Muscle of leg (tissue), 16 donors: ENCODE measurements at places on chromosomes 3 and 15.

DNA sequence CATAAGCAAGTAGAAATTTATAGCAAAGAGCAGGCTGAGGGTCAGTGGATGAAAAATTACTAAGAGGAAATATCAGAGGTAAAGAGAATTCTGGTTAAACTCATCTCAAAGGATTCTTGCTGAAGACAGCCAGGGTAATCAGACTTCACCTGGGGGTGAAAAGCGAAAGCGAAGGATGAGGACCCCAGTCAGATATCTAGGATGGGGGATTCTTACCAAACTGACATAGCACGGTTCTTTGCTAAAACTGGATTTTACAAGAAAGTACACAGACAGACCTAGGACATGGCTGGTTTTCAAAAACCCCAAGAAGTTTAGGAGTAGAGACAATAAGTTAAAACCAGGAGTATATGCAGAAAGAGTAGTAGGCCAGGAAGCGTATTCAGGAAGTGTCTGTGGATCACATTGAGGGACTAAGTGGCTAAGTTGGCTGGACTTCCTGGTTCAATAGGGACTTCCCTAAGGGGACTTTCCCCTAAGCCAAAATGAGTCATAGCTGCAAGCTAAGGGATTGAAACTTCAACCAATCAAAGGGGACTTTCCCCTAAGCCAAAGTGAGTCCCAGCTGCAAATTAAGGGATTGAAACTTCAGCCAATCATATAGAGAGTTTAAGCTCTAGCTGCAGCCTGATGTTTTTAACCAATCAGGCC, 2.4 kb upstream of the CFAP91 start:
- DNase-seq = peak; percentile 49

DNA sequence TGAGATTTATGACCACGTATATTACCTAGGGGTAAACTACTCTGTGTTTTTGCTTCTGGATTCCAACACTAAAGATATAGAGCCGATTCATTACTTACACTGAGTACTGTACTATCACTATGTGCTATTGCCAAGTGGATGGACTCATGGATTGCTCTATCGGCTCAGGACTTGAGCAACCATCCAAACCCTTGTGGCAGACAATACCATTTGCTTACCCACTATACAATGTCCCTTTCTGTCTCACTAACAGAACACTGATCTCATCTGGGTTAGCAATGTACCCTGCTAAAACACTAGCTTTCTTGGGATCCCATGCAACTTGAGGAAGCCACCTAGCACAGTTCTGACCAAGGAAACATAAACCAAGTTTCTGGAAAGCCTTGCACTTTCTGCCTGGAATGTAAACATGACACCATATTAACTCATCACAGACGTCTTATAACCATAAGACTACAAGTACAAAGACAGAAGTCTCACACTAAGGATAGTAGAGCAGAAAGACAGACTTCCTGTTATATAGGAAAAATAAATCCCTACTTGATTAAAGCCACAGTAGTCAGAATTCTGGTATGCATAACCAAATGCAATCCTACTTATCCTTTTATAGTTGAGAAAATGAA, 38.6 kb downstream of the HACD2 start:
- no peak for DNase-seq

DNA sequence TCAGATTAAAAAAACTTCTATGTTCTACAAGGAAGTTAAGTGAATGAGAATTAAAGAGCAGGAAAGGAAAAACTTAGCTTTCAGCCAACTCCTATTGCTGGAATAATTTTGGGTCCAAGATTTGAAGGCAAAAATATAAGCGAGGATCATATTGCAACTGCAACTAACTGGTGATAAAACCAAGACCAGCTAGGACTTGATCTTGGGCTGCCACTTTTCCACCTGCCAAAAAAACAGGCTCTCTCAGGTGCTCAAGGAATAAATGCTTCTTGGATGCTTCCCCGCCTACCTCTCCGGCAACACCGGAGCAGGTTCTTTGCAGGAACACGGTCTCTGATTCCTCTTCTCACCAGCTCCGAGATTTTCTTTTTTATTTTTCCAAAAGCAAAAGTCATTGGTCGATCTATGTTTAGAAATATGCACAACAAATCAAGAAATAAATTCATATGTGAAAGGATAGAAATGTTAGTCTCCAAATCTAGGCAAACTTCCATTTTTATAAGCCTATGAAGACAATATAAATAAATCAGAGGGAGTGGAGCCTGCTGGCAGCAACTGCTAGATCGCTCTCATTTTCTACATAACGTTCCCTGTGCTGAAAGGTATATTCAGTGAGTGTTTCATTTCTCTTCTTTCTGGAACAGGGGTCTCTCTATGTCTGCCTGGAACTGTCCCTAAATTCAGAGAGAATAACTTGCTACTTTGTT, 241.9 kb downstream of the NTRK3 start:
- DNase-seq = peak; percentile 50

GRCh38 chr3:933326-933725, 159.5 kb upstream of the CNTN6 start:
- DNase-seq = no peak

GRCh38 chr3:54045061-54045815, 77.1 kb upstream of the CACNA2D3 start:
- no peak for DNase-seq

DNA sequence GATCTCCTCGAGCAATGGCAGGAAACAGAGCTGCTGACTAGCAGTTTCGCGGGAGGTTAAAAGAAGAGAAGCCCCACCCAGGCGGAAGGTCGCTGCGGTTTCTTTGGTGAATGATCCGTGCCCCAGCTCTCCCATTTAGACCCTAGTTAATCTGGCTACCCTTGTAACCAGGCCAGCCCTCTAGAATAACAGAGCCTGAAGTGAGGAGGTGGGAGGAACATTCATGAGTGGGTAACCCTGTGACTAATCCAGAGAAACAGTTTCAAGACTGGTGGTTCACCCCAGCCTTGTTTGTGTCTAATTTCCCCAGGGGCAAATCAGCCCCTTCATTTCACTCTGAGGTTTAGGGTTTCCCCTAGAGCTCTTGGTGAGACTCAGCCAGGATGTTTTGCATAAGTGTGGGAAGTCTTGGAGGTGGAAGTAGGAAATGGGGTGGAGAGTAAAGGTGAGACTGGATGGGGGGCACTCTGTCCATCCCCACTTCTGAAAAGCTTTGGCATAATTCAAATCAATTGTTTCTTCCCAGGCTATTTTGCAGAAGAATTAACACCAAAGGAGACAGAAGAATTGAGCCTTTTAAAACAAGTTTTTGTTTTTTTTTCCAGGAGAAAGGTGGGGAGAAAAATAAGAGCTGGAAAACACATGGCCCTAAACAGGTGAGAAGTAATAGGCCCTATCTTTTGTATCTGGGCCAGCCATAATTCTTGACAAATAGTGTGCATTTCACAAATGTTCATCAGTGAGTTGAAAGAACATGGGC, 303.1 kb downstream of the RPLP1 start:
- DNase-seq = no peak

- no peak for DNase-seq
These were observed 8.1 kb downstream of the DCLK3 start for GRCh38 chr3:36756269-36756668.

- no peak for DNase-seq
These were observed 53.5 kb upstream of the KPNA4 start for GRCh38 chr3:160618878-160619277.

- DNase-seq = peak; percentile 23
These were observed 93.0 kb upstream of the SLC25A36 start for GRCh38 chr3:140848666-140849065.

DNA sequence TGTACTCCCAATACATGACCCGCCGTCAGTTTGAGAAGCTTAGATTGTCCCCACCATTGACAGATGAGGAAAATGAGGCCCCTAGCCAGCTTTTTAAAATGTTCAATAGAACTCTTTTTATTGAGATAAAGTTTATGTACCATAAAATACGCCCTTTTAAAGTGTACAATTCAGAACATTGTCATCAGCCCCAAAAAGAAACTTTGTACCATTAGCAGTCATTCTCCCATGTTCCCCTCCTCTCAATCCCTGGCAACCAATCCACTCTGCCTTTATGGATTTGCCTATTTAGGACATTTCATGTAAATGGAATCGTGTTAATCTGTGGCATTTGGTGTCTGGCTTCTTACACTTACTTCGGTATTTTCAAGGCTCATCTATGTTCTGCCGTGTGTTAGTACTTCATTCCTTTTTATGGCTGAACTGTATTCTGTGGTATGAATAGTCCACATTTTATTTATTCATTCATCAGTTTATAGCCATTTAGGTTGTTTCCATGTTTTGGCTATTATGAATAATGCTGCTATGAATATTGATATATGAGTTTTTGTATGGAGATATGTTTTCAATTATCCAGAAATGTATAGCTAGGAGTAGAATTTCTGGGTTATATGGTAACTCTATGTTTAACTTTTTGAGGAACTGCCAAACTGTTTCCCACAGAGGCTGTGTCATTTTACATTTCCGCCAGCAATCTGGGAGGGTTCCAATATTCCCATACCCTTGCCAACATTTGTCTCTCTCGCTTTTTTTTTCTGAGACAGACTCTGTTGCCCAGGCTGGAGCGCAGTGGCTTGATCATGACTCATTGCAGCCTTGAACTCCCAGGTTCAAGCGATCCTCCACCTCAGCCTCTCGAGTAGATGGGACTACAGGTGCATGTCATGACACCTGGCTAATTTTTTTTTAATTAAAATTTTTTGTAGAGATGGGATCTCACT, 15.3 kb upstream of the PTPN23 start:
- DNase-seq = peak; percentile 66

DNA sequence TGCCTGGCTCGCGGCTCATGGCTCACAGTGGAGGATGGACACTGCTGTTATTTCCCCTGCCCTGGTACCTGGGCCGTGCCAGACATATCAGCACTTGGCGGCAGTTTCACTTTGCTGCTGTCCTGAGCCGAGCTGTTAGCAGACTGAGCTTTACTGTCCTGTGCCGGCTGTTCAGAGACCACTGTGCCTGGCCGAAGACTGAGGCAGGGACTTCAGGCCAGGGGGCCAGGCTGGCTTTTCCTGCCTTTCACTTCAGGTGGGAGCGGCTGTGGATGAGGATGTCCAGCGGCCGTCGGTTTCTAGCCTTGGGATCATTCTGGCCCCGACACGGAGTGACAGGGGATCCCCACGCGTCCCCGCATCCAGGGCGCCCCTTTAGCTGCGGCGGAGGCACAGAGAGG, 1.1 kb downstream of the ATP10A start:
- peak; percentile 48 for DNase-seq

DNA sequence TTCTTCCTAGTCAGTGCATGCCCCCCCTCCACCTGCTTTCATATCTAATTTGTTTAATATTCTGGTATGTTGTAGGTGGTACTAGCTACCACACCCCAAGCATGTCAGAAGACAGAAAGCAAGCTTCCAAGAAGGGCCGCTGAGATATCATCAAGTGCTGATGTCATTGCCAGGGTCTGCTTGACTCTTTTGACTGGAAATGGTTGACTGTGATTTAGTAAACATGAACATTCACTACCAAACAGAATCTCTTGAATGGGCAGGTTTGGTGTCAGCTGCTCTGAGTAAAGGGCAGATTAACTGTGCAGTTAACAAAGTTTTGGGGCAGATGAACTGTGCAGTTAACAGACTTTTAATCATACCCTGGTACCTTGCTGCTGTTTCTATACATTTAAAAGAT, 244.2 kb upstream of the SATB1 start:
- no peak for DNase-seq

DNA sequence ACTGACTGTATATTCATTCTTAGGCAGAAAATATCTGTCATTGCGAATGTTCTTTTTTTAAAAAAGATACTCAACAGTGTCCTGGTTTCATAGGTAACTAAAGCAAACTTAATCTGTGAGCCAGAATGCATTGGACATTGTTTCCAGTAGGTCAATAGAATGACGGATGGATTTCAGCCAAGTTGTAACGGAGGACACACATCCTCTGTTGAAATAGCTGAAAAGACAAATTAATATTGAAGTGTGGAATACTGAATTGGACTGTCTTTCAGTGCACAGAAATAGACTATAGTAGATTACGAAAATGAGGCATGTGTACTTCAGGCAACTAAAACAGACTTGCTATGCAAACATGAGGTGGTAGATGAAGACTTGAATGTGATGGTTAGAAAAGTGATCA, 461.6 kb downstream of the WDR72 start:
- no peak for DNase-seq

- no peak for DNase-seq
These were observed 3.5 kb downstream of the CSK start for GRCh38 chr15:74785194-74786032.

- no peak for DNase-seq
These were observed 18.2 kb downstream of the SETD5 start for GRCh38 chr3:9415485-9416138.
